Stimulated activated CD8-positive, alpha-beta memory T cell treated with anti-CD3 and anti-CD28 coated beads, Interleukin-12 subunit alpha, Interleukin-12 subunit beta, amount 100 ng/mL, for 1 hour (primary cell): ENCODE measurements at places on chromosomes 5 and 9.

DNA sequence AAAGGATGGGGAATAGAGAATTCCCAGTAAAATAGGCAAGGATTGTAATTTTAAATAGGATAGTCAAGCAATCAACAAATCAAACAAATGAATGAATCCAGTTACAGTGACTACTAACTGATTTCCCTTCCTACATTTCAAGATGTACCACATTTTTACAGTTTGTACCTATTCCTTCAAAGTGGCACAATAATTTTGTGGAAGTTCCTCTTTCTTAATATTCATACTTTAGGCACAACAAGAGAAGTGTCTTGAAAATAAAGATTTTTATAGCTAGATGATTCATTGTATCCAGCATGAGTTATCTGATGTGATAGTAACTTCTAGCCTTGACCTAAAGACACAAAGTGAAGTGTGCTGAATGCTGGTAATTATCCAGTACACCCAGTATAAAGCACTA, 122.2 kb upstream of the ACOT12 start:
- no peak for DNase-seq

GRCh38 chr9:75962013-75962661, 71.7 kb downstream of the PCSK5 start:
- no peak for DNase-seq

GRCh38 chr9:116549786-116550660, 137.1 kb upstream of the TRIM32 start:
- no peak for DNase-seq

DNA sequence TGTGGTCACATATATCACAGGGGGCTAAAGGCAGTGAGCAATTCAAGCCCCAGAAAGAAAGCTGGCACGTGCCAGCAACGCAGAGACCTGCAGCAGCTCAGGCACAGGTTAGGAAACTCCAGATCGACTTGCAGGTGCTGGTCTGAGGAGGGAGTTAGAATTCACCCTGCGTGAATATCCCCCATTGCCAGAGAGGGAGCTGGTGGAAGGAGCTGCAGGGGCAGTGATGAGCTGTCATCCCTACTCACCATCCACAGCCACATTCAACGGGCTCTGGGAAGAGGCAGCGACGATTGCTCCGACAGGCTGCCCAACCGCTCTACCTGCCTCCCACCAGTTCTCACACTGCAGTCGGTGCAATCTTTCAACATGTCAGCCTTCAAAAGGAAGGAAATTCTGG, 40.8 kb upstream of the CLK4 start:
- DNase-seq = no peak

DNA sequence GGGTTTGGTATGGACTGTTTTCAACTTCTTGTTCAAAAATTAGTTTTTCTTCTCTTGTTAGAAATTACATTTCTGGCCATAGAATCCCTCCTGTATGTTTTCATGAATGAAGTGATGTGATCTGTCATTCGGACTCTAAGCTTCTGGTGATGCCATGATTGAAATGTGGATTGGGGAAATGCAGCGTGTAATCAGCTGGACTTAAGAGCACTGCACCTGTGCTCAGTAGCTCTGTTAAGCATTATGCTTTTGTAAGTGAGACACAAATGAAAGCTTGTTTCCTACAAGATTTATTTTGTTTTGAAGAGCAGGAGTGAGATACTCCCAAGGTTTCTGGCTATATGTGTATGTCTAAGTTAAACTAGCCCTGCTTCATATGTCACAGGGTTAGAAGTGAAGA, 24.0 kb upstream of the FAM120AOS start:
- DNase-seq = no peak

- DNase-seq = no peak
These were observed 33.5 kb upstream of the SMU1 start for GRCh38 chr9:33109850-33110595.

GRCh38 chr5:143213851-143214363, 189.6 kb downstream of the NR3C1 start:
- no peak for DNase-seq

- DNase-seq = no peak
These were observed 7.0 kb downstream of the SCAMP1 start for GRCh38 chr5:78367318-78367991.

GRCh38 chr5:35857606-35858205, 1.0 kb downstream of the IL7R start:
- no peak for DNase-seq

- no peak for DNase-seq
These were observed 14.0 kb upstream of the GSN start for GRCh38 chr9:121253821-121254501.

GRCh38 chr5:112914584-112914983, 7.4 kb downstream of the REEP5 start:
- no peak for DNase-seq

DNA sequence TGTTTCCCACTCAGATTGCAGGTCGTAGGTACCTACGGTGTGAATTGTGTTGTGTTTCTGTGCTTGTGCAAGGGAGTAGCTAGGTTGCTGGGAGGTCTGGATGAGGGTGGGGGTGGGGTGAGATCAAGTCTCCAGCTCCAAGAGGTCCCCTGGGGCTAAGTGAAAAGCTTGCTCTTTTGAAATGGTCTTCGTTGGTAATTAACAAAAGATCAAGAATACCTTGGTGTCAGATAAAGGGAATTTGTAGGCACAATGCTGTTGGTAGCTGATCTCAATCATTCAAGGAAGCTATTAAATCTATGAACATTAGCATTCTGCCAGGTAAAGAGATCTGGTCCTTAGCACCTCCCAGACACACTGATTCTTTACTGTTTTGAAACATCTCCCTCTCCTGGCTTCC, 928 bp upstream of the PCDHGC4 start:
- no peak for DNase-seq

DNA sequence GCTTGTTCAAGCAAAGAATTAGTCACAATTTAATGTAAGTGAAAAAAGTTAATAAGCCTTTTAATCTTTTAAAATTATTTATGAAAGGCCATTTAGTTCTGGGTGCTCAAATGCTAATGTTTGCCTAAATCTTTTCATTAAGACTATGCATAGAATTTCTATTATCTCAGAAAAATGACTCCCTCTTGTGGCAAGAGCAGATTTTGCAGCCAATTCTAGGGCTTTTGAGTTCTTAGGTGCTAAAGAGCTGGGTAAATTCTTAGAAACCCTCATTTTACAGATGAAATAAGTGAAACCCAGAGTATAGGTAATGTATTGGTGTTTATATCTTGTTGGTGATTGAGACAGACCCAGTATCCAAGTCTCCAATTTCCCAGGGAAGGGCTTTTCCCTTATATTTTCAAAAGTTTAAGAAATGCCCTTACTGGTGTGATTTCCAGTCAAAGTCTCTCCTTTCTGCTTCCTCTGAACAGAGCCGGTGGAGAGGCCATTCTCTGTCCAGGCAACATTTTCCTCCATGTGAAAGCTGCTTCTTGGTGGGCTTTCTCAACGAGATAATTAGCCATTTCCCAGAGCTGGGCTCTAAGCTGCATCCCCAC, 24.1 kb upstream of the PCSK5 start:
- DNase-seq = no peak

- DNase-seq = no peak
These were observed 698.8 kb downstream of the CDH9 start for GRCh38 chr5:26339576-26339975.

GRCh38 chr9:93592008-93592642, 15.7 kb downstream of the PHF2 start:
- DNase-seq = no peak

DNA sequence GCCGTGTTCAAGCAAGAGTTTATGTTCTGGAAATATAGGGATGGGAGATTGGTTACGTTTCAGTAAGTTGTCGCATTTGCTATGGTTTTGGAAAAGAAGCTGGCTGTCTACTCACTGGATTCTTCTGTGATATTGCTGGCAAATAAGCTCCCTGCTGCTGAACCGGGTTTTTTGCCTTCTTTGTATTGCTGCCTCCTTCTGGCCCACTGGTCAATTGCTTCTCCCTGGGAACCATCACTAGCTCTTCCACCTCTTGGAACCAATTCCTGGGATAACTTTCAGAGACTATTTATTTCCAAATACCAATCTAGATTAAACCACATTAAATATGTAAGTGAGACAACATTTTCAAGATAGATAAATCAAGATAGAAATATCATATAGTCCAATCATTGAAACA, 43.0 kb downstream of the NUDT12 start:
- no peak for DNase-seq

DNA sequence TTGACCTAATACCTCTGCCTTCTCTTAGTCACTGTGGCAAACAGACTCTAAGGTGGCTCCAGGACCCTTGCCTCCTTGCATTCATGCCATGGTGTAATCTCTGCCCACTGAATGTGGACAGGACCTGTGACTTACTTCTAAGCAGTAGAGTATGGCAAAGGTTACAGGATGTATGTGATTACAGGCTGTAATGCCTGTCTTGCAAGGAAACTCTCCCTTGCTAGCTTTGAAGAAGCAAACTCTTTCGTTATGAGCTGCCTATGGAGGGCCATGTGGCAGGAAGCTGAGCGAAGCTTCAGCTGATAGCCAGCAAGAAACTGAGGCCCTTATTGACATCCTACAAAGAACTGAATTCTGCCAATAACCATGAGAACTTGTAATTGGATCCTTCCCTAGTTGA, 103.3 kb upstream of the HMHB1 start:
- no peak for DNase-seq

GRCh38 chr9:86713470-86713869, 233.8 kb downstream of the GAS1 start:
- no peak for DNase-seq

DNA sequence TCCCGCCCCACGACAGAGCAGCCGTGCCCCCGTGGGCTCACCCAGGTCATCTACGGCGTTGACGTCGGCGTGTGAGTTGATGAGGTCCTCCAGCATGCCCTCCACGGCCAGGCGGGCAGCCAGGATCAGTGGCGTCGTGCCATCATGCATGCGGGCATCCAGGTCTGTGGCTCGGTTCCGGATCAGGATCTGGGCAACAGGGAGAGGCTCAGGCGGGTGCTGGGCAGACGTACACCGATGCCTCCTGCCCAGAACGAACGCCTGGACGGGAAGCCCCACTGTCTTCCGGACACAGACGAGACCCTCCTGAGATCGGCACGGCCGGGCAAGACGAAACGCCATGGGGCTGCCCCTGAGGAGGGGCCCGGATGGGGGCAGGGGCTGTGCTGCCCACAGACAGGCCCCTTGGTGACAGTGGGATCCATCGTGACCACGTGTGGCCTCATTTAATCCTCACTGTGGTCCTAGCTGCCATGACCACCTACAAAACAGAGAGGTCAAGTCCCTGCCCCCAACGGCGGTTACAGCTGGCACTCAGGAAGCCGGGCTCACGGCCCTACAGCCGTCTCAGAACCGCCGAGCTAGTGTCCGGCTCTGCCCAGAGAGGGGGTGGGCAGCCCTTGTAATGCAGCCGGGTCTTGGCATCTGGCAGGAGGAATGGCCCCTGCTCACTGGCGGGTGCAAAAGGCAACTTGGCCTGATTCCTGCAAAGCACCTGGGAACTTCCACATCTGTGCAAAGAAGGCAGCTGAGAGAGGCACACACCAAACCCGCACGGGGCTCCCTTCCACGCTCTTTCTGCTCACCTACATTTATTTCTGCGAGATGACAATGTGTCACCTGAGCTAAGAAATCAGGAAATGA, 16.5 kb upstream of the SEC16A start:
- DNase-seq = no peak

DNA sequence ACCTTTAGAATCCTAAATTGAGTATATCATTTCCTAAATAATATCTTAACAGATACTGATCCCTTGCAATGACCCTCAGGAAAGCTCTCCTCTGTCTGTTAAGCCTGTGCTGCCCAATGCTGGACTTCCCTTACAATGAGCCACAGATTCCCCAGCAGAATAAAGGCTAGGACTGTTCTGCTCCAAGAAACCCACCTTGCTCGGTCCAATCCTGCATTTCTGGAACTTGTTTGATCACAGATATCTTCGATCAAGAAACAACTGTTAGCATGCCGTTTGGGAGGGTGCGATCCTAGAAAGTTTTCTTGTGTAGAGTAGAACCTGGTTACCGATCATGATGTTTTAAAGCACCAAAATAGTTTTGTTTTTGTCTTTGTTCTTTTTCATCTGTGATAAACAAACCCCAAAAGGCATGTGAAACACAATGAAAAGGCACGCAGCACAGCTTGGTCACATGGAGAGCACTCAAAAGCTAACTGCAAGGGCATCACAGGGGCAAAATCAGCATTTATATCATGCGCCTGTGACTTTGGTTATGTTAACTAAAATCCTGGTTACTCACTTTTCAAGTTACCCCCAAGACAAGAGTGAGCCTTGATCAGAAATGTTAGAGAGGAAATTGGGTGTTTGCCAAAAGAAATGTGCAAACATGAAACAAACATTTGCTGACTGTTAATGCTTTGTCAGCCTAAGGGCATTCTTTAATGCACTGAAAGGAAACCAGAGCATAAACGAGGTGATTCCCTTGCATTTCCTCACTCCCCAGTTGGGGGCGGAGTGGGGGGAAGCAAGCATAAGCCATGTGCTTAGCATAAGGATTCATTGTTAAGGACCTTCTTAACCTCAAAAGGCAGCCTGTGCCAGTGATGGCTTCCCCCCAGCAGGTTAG, 61.9 kb upstream of the ADAMTS16 start:
- DNase-seq = no peak

- DNase-seq = no peak
These were observed 391.7 kb downstream of the RAB3C start for GRCh38 chr5:58974601-58975000.

- DNase-seq = no peak
These were observed 4.2 kb upstream of the ZNF346 start for GRCh38 chr5:177018341-177018740.

- DNase-seq = no peak
These were observed 2.8 kb downstream of the MEF2C start for GRCh38 chr5:88880201-88880600.

GRCh38 chr5:157535042-157535865, 40.3 kb downstream of the ADAM19 start:
- DNase-seq = no peak

- DNase-seq = no peak
These were observed 816.8 kb downstream of the MTRR start for GRCh38 chr5:8685704-8686103.

- no peak for DNase-seq
These were observed 10.9 kb downstream of the MAMDC2 start for GRCh38 chr9:70054521-70054920.

DNA sequence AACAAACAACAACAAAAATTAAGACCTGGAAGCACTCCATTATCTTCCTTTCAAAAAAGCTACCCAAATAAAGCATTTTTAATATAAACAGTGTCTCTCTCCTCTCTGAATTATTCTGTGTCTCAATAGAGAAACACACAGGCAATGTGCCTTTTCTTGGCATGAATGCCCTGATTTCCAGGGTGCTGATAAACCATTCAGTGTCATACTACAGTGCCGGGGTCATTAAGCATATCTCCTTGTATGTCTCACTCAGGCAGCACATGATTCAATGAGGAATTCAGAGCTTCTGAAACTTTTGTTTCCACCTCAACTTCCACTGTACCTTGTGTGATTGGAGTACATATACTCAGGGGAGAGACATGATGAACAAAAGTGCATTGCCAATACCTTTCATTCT, 294.0 kb upstream of the SLC24A2 start:
- no peak for DNase-seq

DNA sequence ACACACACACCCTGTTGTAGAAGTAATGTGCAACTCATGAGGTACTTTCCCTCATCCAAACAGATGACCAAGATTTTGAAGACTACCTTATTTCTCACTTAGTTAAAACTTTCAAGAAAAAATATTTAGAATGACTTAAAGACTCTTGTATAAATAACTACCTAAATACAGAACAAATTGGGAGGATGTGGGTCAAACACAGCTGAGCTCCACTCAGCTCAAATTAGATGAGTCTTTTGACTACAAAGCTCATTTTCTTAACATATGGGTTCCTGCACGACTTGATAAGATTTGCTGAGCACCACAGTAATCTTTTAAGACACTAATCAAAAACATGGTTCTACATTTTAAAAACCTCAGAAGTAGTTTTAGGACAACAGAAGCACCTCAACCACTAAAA, 8.9 kb downstream of the MTX3 start:
- no peak for DNase-seq
